Stimulated activated CD8-positive, alpha-beta memory T cell treated with anti-CD3 and anti-CD28 coated beads, Interleukin-4, amount 100 ng/mL, for 48 hours (primary cell): ENCODE measurements at places on chromosomes 12 and 14.

GRCh38 chr14:105398726-105399465, 558 bp downstream of the TEX22 start:
- DNase-seq = no peak

DNA sequence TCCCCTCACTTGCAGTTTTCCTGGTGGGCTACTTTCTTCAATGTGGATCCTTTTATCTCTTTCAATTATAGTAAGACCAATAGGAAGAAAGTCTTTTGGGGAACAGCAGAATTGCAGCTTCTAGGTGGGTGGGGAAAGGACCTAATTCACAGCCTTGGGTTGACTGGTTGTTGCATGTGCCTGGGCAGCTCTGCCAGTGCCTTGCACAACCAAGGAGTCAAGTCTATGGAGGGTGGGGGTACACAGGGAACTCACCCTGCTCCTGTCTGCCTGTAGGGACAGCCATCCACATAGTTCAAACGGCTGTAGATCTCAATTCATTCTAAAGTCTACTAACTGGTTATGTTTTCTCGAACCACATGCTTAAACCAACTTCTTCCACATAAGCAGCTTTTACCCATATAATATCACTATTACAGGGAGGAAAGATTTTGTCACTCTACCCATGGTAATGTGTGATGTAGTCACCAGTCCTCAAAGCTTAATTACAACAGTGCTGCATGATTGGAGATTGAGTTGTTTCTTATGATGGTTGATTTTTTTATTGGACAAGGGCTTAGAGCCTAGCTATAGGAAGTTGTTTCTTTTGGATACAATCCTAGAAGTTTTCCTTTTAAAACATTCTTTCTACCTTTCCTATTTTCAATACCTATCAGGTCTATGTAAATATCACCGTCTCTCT, 117.7 kb upstream of the FRMD6 start:
- DNase-seq = no peak

- DNase-seq = no peak
Measured at GRCh38 chr12:105256011-105256410, 20.0 kb upstream of the APPL2 start.

DNA sequence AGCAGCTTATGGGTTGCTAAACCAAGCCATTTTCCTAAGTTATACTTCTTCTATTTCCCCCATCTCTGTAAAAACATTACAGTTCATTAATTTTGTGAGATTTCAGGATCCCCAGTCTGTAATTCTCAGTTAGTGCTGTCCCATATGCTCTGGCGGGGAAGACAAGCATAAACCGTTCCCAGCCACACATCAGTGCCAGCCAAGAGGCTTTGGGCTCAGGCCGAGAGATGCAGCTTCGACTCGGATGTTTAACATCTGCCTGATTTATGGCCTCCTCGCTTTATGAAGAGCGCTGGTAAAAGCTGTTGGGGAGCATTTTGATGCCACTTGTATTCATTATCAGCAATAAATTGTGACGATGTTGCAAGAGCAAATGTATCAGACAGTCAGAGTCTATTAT, 349.1 kb upstream of the CCDC196 start:
- no peak for DNase-seq

DNA sequence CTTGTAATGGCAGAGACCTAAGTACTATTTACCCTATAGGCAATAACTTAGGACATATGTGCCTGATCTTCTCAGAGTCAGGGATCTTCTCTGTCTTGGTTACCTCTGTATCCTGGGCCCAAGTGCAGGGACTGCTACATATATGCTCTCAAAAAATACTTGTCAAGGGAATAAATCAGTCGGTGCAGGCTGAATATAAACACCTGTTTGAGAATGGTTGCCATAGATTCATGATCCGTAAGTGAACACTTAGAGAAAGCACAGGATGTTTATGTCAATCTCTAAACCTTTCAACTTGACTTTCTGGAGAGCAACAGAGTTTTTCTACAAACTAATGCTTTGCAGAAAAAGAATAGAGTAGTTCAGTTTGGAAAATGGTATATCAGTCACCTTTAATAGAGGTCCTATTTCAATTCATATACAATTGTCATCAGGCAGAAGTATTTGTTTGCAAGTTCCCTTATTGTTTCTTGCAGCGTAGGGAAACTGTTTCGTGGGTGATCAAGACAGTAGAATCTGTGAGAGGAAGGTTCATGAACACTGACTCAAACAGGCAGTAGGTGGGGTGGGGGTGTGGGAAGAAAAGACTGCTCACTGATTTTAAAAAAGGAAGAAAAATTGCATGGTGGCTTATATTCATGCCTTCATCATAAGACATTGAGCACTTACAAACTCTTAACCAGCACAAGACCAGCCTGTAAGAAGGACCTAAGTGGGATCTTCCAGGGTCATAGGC, 6.0 kb upstream of the UBE2N start:
- DNase-seq = no peak

DNA sequence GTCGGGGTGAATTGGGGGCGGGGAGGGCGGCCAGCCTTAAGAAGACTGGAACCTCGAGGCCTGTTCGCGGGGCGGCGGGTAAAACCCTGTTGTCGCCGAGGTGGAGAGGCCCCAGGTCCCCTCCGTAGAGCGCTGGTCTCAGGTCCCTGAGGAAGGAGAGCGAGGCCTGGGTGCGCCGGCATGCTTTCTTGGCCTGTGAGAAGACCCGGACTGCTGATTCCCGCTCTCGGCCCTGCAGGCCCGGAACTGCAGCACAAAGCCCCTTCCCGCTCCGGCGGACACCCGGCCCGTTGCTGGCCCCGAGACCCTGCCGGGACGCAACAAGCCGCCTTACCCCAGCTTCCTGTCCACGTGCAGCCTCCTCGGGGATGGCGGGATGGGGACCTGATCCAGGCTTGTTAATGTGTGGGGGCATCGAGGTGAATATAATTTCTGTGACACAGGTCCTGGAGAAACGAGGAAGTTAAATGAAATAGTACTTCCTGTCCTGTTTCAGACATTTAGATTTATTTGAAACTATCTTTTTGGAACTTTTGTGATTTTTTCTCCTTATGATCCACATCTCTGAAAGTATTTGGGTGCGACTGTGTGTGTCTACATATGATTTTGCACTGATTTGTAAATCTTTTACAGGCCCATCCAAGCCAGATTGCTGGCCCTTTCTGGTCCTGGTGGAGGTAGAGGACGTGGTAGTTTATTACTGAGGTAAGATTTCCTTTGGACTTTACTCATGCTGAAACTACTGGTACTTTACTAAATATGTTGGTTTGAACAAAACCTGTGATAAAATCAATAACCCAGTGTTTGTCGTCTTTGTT, 600 bp downstream of the PNN start:
- DNase-seq = peak; percentile 64

GRCh38 chr14:92978229-92979021, 55.5 kb downstream of the CHGA start:
- no peak for DNase-seq

DNA sequence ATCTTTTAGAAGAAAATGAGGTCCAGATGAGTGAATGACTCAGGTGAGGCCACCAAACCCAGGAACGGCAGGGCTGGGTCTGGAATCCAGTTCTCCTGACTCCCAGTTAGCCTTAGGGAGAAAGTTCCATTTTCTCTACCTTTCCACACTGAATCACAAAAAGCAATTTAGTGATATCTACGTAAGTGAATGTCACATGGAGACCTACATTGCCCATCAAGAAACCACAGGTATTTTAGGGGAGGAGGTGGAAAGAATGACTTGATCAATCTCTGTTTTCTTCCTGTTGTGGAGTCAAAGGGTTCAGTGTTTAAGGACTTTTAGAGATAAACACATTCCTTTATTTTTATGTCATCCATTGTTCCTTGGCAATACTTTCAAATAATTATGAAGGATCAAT, 106.9 kb upstream of the PTPRB start:
- DNase-seq = no peak

- DNase-seq = peak; percentile 34
Measured at GRCh38 chr14:35534208-35534872, 376 bp downstream of the INSM2 start.

GRCh38 chr12:124032265-124032886, 59.4 kb downstream of the ZNF664 start:
- peak; percentile 35 for DNase-seq

DNA sequence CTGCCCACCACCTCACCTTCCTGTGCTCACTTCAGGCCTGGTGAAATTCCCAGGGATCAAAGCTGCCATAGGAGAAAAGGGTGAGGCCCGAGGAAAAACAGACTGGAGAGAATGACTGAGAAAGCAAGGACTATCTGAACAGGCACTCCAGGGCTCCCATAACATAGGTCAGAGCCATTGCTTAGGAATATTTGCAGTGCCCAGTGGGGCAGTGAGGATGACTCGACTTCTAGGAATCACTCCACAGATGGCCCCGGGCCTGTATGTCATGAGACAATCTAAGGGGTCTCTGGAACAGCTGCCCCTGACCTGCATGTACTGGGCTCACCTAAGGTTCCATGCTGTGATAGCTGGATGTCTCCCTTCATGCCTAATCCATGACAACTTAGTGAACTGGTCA, 51.6 kb downstream of the GPHB5 start:
- no peak for DNase-seq

DNA sequence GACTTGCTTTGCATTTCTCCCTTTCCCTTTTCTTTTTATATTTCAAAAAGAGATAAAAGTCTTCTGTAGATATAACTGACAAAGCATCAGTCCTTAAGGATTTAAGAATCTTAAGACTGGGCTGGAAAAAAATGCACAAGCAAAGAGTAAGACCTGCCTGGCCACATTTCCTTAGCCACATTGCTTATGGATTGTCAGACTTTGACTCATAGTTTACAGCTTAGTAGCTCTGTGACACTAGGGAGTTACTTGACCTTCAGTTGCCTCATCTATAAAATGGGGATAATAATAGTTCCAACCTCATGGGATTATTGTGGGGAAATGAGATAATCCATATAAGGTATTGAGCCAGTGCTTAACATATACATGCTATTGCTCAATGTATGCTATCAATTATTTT, 66.4 kb upstream of the STK38L start:
- DNase-seq = no peak

GRCh38 chr12:100154474-100155247, 12.0 kb upstream of the BLTP3B start:
- peak; percentile 88 for DNase-seq

GRCh38 chr14:20597108-20597507, 5.9 kb upstream of the RNASE12 start:
- no peak for DNase-seq

DNA sequence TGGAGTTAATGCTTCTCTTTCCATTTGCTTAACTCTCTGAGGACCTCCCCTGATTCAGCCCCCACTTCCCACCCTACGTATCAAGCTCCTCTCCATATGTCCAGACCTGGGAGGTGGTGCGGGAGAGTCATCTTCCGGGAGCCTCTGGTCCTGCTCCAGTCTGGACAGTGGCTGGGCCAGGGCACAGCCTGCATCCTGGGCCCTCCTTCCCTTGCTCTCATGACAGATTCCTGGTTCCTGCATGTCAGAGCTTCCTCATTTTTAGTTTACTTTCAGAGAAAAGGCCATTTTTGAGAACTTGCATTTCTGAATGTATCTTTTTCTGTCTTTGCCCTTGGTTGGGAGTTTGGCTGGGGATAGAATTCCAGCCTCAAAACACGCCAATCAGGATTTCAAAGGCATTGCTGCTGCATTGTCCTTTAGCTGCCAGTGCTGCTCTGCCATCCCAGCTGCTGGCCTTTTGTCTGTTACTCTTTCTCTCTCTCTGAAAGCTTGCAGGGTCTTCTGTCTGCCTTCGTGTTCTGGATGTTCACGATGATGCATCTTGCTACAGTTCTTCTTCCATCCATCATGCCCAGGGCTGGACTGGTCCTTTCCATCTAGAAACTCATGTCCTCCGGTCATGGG, 54.7 kb downstream of the SLC6A12 start:
- no peak for DNase-seq

GRCh38 chr14:75319021-75319420, 40.4 kb downstream of the FOS start:
- DNase-seq = no peak

GRCh38 chr12:57146092-57146491, 1.3 kb downstream of the LRP1-AS start:
- no peak for DNase-seq

DNA sequence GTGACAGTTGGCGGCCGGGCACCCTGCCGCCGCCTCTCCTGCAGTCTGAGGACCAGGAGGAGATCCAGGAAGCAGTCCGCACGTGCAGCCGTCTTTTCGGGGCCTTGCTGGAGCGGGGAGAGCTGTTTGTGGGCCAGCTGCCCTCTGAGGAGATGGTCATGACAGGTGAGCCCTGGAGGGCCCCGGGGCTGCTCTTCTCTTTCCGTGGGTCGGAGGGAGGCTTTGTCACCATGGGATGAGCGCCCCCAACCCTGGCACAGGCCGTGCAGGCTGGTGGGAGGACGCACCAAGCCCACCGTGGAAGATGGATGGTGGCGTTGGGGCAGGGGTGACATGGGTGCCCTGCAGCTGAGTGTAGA, 532 bp downstream of the NOC4L start:
- DNase-seq = no peak

GRCh38 chr14:70148351-70148750, 40.4 kb downstream of the SLC8A3 start:
- no peak for DNase-seq

- no peak for DNase-seq
Measured at GRCh38 chr12:7433276-7433822, 10.6 kb downstream of the CD163L1 start.

- peak; percentile 27 for DNase-seq
Measured at GRCh38 chr14:101225157-101226152, 321.9 kb upstream of the RTL1 start.

DNA sequence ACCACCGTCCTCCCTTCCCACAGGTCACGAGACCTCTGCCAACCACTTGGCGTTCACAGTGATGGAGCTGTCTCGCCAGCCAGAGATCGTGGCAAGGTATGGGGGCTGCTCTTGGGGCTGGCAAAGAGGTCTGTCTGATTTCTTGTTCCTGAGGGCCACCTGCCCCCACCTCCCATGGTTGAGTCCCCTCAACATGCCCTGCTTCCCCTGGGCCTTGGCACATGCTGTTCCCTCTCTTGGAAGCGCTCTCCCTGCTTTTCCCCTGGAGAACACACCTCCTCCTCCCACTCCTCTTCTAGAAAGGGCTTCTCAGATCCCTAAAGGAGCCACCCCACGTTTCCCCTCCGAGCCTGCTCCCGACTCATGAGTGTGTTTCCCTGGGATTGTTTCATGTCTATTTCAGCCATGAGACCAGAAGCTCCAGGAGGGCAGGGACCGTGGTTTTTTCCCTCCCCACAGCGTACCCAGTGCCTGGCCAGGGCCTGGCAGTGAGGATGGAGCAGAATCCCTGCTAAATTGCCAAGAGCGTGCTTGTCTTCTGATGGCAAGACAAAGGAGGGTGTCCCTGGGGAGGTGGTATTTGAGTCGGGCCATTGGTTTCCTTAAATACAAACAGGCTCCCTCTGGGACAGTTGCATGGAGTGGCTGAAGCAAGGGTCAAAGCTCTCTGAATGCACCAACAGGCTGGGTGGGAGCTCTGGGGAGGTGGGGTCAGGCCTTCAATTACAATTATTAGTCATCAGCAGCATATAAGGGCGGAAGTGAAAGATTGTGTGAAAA, 34.1 kb downstream of the CYP46A1 start:
- no peak for DNase-seq
